ENCODE measurements at places on chromosomes 6 and 20.

GRCh38 chr20:815914-816606 lies 17.5 kb upstream of the FAM110A start:
- peak; percentile 71 for DNase-seq

GRCh38 chr20:5393218-5393870 lies 76.6 kb upstream of the PROKR2 start:
- no peak for DNase-seq

- DNase-seq: no peak
Measured at GRCh38 chr20:48831718-48832404, 4.1 kb upstream of the PREX1 start.

DNA sequence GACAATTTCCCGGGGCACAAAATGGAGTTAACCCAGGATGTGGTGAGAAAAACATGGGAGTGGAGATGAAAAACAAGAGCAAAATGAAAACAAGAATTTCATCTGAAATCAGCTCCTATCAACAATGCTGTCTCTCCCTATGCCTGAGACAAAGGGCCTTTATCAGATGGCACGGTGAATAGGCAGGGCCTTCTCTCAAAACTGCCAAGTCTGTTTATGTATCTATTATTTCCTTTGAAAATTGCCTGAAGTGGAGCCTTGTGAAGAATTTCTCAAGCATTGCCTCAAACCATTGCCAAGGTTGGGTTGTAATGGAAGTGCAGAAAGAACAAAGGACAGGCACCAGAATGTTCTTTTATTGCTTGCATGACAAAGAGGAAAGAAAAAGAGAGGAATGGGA lies 74.7 kb downstream of the BTBD3 start:
- DNase-seq: no peak

DNA sequence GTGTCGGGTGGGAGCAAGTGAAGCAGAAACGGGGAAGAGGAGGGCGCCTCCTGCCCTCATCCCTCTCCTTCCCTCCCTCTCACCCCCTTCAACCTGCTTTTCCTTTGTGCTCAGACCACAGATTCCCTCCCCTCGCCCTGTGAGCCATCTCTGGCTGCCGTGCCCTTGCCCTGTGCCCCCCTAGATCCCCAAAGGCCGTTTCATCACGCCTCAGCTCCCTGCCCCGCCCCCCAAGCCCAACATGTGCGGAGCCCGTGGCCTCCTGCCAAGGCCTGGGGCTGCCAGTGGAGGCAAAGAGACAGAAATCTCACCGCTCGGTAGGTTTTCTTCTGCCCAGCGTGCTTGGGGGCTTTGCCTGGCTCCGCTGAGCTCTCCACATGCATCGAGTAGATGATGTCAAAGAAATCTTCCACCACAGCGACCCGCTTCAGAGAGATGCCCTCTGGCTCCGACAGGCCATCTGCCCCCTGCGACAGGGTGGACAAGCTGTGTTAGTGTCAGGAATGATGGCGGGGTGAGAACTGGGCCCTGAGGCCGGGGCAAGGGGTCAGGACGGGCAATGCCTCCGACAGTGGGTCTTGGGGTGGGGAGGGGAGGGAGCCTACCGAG lies 57.6 kb downstream of the NOL4L start:
- DNase-seq: no peak

- DNase-seq: no peak
Measured at GRCh38 chr6:37680668-37681067, 17.0 kb downstream of the MDGA1 start.

GRCh38 chr6:157762636-157763035 lies 60.4 kb upstream of the SNX9 start:
- DNase-seq: no peak

- no peak for DNase-seq
Measured at GRCh38 chr20:23009636-23010035, 25.5 kb upstream of the SSTR4 start.

GRCh38 chr6:151349651-151350270 lies 41.6 kb downstream of the ZBTB2 start:
- DNase-seq: no peak

- peak; percentile 21 for DNase-seq
Measured at GRCh38 chr6:87066449-87067333, 28.2 kb downstream of the CGA start.

GRCh38 chr20:24842918-24843715 lies 106.0 kb upstream of the CST7 start:
- DNase-seq: no peak

DNA sequence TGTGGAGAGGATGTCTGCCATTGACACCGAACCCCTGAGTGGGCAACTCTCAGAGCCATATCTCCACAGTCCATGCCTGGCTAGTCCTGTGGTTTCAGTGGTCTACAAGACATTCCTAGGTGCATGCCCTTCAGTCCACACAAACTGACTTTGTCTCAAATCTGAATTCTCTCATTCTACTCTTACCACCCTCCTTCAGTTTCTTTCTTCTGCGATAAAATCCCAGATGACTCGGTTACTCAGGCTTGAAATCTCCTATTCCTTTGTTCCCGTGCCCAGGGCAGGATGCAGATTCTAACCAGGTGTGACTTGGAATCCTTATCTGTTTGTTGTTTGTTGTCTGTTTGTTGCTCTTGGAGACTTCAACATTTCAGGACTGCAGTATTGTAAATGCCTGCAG lies 9.3 kb downstream of the CDS2 start:
- DNase-seq: no peak

DNA sequence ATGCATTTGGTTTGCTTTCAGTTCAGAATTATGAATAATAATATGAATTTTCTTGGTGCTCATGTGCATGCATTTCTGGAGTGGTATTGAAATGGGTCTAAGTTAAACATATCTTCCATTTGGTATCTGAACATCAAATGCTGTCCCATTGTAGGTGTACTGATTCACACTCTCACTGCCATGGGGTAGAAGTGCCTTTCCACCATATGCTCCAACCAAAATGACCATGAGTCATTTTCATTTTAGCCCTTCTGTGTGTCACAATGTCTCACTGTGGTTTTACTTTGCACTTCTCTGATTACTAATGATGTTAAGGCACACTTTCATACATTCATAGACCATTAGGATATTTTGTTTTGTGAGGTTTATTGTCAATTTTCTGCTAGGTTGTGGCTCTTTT lies 211.9 kb downstream of the HAO1 start:
- no peak for DNase-seq

DNA sequence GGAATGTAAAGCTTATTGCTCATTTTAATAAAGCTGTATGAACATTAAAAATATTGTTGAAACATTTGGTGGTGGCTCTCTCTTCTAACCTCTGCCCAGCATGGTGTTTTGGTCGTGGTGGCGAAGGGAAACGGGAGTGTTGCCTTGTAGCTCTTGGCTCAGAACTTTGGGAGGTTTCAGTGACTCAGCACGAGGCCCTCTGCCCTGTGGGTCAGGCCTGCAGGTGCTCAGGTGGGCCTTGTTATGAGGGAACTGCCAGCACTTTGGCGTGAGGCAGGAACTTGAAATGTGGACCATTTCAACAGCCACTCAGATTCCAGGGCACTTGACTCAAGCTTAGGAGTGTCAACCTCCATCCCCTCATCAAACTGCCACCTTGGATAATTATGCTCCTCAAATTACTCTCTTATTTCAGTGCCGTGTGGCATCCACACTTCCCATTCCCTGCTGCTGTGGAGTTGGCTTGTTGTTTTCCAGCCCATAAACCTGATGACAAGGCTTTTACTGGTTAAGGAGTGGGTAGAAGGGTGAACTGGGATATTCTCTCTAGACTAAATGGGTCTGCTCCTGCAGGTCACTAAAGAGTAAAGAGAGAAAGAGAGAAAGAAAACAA lies 36.3 kb downstream of the PRDM1 start:
- no peak for DNase-seq

- DNase-seq: no peak
Measured at GRCh38 chr6:147752689-147753403, 244.4 kb downstream of the SAMD5 start.

DNA sequence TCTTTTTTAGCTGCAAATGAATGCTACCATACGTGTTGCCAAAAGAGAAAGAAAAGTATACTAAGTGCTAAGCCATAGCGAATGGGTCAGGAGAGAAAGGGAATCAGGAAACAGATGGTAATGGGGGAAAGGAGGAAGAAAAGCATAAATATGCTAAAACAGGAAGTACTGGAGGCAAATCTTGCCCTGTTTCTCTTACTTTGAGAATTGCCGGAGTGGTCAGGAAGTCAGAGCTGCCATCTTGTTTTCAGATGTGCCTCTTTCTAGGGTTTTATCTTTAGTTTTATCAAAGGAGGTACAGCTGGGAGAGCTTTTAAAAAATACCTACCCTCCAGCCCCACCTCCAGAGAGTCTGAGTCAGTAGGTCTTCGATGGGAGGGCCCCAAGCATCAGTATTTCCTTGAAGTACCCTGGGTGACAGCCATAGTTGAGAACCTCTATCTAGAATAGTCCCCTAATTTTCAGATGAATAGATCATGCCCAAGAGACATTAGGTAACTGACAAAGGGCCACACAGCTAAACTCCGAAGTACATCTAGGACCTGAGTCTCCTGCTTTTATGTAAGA lies 193.3 kb downstream of the CLIC5 start:
- DNase-seq: no peak

DNA sequence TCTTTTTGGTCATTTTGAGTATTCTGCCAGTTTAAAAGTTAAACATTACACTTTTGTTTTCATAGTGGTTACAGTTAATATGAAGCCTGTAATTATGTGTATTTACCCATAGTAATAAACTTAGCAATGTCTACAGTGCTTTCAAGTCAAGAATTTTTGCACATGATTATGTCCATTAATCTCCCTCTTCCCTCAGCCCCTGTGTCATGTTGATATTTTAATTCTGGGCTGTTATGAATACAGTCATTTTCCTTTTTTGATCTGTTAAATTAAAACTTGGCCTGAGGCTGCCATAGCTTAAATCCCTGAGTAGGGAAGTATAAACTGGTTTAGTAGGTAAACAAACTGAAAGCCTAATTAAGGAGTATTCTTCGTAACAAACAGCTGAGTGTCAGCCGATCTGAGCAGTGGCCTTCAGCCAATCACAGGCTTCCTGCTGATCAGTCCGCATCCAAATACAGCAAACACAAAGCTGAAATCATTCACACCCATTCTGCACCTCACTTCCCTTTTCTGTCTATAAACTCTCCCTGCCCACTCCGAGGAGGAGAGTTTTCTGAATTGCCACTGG lies 9.5 kb upstream of the SFT2D1 start:
- no peak for DNase-seq

DNA sequence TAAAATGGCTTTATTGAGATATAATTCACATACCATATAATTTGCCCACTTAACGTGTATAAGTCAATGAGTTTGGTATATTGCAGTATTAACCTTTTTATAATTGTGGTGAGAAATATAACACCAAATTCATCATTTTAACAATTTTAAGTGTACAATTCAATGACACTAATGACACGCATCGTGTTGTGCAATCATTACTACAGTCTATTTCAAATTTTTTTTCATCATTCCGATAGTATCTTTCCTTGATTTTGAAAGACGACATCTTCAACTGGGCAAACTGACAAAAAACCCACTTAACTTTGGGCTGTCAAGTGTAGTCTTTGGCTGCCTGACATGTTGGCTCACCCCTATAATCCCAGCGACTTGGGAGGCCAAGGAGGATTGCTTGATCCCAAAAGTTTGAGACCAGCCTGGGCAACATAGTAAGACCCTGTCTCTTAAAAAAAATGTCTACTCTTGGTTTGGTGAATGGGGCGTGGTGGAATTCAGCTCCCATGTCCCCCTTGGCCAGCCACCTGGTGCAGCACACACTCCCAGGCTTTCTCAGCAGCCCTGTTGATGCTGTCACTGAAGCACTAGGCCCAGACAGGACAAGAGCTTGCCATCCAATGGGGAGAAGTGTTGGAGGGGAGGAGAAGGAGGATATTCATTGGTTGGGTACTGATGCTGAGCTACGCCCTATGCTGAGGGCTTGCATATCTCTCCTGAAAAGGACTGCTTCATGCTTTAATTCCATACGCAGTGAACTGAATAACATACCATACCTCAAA lies 150.5 kb downstream of the CD83 start:
- no peak for DNase-seq

GRCh38 chr6:155629652-155630051 lies 174.0 kb upstream of the NOX3 start:
- DNase-seq: no peak

DNA sequence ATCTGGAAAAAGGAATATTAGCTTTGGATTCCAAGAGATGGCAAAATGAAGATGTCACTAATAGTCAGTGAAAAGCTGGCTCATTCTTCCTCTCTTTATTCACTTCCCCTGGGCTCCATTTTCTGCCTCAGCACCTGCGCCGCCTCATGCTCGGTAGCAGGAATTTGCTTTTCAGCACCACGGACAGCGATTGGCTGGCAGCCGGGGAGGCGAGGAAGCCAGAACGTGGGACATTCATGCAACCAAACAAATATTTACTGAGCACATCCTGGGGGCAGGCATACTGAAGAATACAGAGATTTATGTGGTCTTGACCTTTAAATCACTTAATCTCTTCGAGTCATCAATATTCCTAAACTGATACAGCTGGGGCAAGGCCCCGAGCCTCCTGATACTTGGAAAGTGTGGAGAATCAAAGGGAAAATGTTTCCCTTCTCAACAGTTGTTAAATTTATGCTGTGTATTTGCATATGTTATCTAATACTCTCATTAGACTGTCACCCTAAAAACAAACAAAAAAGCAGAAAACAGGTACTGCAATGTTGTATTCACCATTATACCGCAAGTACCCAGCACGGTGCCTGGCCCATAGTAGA lies 12.1 kb upstream of the PDYN start:
- DNase-seq: peak; percentile 50

DNA sequence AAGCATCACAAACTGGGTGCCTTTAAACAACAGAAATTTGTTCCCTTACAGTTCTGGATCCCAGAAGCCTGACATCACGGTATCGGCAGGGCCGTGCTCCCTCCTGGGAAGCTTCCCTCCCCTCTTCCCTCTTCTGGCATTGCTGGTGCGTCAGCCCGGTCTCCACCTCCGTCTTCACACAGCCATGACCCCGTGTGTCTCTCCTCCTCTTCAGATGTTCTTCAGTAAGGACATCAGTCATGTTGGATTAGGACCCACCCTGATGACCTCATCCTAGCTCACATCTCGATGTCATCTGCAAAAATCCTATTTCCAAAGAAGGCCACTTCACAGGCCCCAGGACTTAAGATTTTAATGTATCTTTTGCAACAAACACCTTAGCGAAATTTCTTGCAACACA lies 38.4 kb upstream of the TBXT start:
- DNase-seq: no peak

DNA sequence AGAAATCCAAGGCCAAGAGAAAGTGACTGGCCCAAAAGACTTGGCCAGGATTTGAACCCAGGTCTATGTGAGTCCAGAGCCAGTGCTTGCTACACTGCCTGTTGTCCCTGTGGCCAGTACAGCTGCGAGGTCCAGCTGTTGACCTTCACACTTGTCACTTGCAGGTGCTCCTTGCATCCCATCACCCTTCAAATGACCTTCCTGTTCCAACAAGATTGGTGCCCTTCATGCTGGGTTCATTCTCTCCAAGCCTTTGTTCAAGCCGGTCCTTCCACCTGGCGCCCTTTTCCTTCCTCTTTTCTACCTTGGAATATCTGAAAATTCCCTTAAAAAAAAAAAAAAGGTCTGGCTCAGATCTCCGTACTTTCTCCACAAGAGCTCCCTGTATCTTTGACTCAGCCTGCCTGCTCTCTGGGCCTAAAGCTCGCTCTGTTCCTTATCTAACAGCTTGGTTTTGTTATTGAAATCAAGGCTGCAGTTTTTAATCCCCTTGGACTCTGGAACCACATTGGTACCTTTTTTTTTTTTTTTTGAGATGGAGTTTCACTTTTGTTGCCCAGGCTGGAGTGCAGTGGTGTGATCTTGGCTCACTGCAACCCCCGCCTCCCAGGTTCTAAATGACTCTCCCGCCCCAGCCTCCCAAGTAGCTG lies 22.2 kb upstream of the MRPS18A start:
- no peak for DNase-seq
